ENCODE measurements at places on chromosomes 7 and 10. TPM values are rescaled to one million over a fixed set of nuclear protein-coding genes. Genes with fewer than 3 reads are reported as not detected.

Gene GPER1
- not detected for total RNA-seq

Gene OR2A5
- total RNA-seq: not detected

Gene TAS2R60
- total RNA-seq: not detected

Gene ITGB1
- 162 TPM for total RNA-seq

Gene NEURL1
- 0.70 TPM for total RNA-seq

Gene PRKG1
- 0.20 TPM for total RNA-seq

Gene KAZALD1
- total RNA-seq: 0.29 TPM

Data from T-cell (primary cell).